ENCODE measurements at places on chromosomes 2 and 18.

DNA sequence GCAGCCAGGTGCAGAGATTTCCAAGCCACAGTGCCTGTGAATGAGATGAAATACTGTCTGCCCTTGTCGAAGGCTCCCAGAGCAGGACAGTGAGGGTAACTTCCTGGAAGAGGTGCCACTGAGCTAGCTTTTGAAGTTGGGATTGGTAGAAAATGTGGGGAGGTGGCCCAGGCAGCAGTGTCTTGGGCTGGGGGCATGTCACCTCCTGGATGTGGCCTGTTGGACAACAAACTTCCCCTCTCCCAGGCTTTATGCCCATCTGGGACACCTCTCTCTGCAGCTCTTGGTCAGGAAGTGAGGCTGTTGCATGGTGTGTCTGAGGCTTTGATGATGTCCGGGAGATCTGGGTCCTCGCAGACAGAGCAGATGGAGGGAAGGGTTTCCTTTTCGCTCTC, 151.4 kb downstream of the DYSF start:
- DNase-seq = no peak

DNA sequence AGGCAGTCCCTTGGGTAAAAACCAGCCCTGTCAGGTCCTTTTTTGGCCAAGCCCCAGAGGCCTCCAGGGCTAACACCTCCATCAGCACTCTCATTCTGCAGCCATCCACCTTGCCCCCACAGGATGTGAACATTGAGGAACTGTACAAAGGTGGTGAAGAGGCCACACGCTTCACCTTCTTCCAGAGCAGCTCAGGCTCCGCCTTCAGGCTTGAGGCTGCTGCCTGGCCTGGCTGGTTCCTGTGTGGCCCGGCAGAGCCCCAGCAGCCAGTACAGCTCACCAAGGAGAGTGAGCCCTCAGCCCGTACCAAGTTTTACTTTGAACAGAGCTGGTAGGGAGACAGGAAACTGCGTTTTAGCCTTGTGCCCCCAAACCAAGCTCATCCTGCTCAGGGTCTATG, 7.3 kb downstream of the IL1F10 start:
- no peak for DNase-seq

GRCh38 chr2:102063941-102064678, 72.3 kb downstream of the IL1R2 start:
- no peak for DNase-seq

GRCh38 chr18:62081248-62081647, 105.6 kb downstream of the PIGN start:
- no peak for DNase-seq

DNA sequence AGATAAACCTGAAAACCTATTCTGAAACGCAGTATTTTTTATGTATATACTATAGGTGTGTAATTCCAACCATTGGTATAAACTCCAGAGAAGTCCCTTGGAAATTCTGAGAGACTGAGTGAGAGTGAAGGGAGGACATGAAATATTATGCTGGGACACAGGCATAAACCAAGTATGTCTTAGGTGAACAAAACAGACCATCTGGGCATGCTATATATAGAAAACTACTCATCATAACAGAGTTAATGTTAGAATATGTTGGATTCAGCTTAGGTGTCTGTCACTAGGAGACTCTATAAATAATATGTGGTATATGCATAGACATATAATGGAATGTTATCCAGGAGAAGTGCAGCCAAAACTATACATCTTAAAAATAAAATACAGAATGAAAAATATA, 282.6 kb downstream of the LRP1B start:
- no peak for DNase-seq

GRCh38 chr2:64989982-64990614, 899 bp downstream of the SLC1A4 start:
- no peak for DNase-seq

DNA sequence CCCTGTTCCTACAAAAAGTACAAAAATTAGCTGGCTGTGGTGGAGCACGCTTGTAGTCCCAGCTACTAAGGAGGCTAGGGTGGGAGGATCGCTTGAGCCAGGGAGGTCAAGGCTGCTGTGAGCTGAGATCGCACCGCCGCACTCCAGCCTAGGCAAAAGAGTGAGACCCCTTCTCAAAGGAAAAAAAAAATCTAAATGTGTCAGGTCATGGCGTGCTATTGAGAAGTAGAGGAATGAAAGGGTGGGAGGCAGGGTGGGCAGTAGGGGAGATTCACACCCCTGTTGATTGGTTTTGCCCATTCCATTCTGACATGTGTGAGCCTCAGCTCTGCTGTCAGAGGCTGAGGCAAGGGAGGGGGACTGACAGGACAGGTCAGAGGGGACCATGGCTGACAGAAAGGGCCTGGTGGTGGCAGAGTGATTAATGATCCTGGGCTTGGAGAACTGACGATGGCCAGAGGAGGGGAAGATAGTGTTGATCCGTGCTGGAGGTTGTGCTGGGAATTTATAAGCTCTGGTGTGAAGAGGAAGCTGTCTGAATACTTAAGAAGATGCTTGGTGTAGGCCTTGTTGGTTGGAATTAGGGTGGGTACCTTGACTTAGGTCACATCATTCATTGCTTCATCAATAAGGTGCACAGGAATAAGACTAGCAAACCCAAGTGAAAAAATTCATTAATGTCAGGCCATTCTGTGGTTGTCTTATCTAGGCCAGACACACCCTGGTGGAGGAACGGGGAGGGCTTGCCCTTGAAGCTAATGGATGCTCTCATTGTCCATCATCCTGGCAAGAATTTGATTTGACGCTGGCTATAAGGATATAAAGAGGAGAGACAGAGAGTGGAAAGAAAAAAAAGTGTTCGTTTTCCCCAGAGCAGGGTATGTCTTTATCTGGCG, 19.1 kb upstream of the SMARCAL1 start:
- DNase-seq = no peak

- no peak for DNase-seq
Observed at GRCh38 chr18:3209859-3210569, 9.8 kb downstream of the MYOM1 start.

Data from right renal pelvis (tissue), 4 donors.